ENCODE measurements at places on chromosomes 16 and 17. TPM values are rescaled to one million over a fixed set of nuclear protein-coding genes. Genes with fewer than 3 reads are reported as not detected.

NACA2 gene
- total RNA-seq: not detected

- DNase-seq: no peak
These were observed 17.5 kb upstream of the TNFRSF13B start for GRCh38 chr17:16989230-16989952.

- no peak for DNase-seq
These were observed 15.5 kb downstream of the CDH1 start for GRCh38 chr16:68752602-68753001.

NEUROD2 gene
- total RNA-seq: not detected

DNA sequence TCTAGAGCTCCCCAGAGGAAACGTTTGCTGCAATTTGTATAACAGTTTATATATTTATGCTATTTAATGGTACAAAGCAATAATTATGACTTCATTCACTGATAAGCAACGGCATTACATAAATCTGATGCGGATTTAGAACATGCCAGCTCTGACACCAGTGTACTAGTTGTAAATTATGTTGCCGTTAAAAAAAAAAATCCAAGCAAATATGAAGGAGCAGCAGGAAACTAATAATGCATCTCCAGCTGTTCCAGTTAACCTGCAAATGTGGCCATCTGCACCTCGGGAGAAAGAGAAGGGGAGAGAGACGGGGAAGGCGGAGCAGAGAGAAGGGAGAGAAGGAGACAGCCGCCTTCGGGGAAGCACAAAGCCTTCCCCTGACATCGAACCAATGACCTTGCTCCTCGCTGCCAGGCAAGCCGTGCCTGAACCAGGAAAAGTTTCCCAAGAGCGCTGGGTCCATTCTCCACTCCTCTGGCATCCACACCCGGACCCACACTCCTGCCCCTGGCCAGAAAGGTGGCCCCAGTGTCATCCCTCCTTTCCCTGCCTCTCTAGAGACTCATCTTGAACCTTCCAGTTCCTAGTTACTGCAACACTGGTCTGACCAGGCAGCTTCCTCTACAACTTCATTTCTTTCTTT is 174.8 kb downstream of the C16orf78 start:
- no peak for DNase-seq

ABCA6 gene
- total RNA-seq: 73.2 TPM

- no peak for DNase-seq
These were observed 1.1 kb downstream of the SGF29 start for GRCh38 chr16:28554634-28555423.

DNA sequence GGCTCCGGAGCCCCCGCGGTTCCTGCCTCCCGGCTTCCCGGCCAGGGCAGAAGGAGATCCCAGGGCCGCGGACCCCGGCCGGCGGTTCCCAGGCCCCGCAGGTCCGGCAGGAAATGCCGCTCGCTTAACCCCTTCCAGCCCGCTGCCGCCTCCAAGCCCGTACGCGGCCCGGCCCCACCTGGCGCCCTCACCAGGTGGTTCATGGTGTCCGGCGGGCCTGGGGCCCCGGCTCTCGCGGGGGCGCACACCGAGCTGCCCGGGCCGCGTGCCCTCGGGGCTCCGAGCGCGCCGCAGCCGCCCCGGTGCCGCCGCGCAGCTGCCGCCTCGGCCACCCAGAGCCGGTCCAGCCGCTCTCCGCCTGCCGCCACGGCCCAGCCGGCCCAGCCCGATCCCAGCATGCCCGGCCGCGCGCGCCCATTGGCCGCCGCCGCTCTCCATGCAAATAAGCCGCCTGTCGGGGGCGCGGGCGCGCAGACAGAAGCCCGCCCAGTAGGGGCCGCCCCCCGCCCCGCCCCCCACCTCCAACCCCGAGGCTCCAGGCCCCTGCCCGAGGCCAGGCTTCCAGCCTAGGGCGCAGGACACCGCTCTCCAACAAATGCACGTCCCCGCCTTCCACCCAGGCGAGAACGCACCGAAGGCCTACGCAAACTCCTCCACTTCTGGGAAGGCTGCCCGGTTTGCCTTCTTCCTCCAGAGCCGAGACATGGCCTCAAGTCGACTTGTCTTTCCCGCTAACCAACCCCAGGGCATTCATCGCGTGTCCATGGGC is at the start of gene BCAR1:
Gene BCAR1, minus strand, starts transcription at position 345 of the 769 bp plus-strand sequence. Its CDS starts 142 bp downstream, at position 203.
- DNase-seq: no peak

CCDC200 gene
- not detected for total RNA-seq

DNA sequence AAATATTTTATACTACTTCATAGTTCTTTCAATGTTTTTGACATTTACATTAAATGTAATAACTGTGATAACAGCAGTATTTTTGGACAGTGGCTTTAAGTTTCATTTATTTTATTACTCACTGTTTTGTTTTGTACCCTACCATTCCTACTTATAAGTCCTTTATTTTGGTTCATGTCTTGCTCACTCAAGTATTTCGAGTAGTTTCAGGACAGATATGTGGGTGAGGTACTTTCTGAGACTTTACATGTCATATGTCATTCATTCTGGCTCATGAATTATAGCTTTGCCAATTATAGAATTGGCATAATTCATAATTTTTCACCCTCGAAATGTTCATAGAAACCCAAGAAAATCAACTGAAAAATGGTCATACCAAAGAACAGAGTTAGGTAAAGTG is 44.4 kb downstream of the PIK3R5 start:
- DNase-seq: no peak

FASN gene
- 127 TPM for total RNA-seq

- no peak for DNase-seq
These were observed 132.6 kb upstream of the NOL11 start for GRCh38 chr17:67585077-67585602.

GRCh38 chr17:57810721-57811637 is 38.9 kb downstream of the MRPS23 start:
- DNase-seq: no peak

GRCh38 chr17:63974594-63975192 is 2.0 kb upstream of the SCN4A start:
- no peak for DNase-seq

LITAFD gene
- not detected for total RNA-seq
